Retinal pigment epithelial cell (primary cell): ENCODE measurements at places on chromosomes 5 and 9.
A peak's percentile ranks its signal among the peaks of the same experiment; 100 is the strongest.

DNA sequence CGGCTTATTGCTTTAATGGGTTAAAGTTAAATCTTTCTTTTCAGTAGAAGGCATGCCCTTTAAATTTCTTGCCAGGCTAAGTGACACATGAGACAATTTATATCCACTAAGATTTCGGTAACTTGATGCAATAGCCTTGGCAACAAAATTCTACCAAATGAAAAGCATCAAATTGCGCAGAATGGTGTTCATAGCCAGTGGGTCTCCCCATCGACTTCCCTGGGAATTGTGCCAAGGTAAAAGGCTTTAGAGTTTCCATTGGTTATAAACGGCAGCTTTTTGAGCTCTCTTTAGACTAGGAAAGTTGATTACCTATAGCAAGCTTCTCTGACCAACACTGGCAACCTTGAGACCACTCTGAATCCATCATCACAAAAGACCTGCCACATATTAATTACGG is 358.4 kb downstream of the ARRDC3 start:
- no peak for DNase-seq

GRCh38 chr9:113624721-113625120 is 161.2 kb downstream of the RGS3 start:
- no peak for DNase-seq

DNA sequence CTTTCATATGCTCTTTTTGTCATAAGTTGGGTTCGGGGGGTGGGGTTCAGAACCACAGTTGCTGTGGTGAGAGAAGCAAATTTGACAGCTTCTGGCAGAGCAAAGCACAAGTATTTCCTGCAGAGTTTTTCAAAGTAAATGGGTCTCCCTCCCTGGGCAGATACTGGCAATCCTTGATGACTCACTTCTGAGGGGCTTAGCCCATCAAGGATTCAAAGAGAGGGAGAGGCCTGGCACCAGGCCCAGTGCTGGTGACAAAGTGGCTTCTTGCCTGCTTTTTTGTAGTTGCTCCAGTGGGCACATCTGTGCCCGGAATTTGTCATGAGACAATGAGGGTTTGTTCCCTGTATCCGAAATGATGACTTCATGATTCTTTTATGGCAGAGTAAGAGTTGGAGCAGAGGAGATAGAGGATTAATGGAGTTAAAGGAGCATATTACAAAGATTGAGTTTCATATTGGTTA is 46.6 kb upstream of the TNC start:
- DNase-seq: peak; percentile 70

DNA sequence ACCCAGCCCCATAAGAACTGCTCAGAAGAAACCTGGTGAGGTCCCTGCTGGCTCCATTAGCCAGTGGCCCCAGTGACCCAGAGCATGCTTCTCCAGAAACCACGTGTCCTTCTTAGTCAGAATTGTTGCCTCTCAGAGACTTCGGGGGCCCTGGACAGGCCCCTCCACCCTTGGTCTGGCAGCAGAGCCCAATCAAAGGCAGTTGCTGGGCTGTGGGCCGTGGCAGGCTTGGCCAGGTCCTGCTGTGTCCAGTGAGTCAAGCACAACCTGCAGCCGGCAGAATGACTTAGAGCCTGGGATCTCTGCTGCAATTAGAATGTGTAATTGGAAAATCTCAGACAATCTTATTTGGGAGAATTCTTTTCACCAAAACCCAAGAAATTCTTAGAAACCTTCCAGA is 502.0 kb upstream of the KLF4 start:
- DNase-seq: no peak

GRCh38 chr9:70765946-70766345 is 351.5 kb upstream of the KLF9 start:
- DNase-seq: no peak

DNA sequence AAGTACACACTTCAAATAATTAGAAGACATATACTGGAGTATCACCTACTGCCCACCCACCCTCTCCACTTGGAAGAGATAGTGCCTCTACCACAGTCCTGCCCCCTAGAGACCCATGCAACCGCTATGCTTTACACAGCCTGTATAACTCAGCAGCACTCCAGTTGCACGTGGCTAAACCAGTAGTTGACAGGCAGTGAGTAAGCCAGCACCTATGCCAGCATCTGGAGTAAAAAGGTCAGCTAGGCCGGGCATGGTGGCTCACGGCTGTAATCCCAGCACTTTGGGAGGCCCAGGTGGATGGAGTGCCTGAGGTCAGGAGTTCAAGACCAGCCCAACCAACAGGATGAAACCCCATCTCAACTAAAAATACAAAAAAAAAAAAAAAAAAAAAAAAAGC is 356.4 kb downstream of the NR2F1-AS1 start:
- DNase-seq: no peak

- DNase-seq: no peak
These were observed 46.6 kb downstream of the CACNA1B start for GRCh38 chr9:137924169-137924568.

GRCh38 chr9:131111854-131112311 is 13.5 kb upstream of the NUP214 start:
- DNase-seq: no peak

DNA sequence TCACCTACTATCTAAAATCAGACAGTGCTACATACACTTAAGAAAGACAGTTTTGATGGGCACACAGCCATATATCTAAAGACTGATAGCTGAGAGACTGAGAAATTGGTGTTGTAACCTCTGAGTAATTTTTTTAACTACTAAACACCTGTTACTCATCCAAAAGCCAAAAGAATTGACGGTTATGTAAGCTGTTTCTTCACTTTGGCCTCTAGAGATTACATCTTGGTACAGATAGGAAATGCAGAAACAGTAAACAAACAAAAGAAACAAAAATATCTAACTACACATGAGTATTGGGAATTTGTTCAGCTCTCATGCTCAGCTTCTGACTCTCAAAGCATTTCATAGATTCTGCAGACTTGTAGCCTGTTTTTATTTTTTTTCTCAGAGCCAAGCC is 152.1 kb upstream of the GAS1 start:
- DNase-seq: no peak

- no peak for DNase-seq
These were observed 107.3 kb downstream of the SNCAIP start for GRCh38 chr5:122419142-122419894.

- DNase-seq: no peak
These were observed 90.3 kb downstream of the ZNF474 start for GRCh38 chr5:122219436-122220166.

DNA sequence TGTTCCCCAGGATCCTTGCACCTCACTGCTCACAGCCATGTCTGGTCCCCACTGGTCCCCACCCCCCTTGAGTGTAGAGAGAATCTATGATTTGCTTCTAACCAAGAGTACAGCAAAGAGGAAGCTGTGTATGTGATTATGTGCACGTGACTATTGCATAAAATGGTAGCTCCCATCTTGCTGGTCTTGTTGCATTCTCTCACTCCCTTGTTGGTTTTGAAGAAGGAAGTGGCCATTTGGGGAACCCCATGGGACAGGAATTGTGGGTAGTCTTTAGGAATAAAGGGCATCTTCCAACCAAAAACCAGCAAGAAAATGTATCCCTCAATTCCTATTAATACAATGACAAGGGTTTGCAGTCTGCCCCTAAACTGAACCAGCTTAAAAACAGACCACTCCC is 5.2 kb upstream of the FCN2 start:
- DNase-seq: no peak
